Natural killer cell treated with Interleukin-12 subunit alpha and Interleukin-12 subunit beta and Interleukin-15 and Interleukin-18, amount 100 ng/mL, for 72 hours (primary cell): ENCODE measurements at places on chromosomes 16 and 17.

GRCh38 chr16:88197481-88198456, 185.0 kb upstream of the ZNF469 start:
- no peak for DNase-seq
- H3K4me1 ChIP-seq, result peaks cover 2% of the 10 kb centered on the region
- no peaks in the 10 kb centered on the region for H3K36me3 ChIP-seq

GRCh38 chr16:19071811-19072777, 4.7 kb downstream of the COQ7 start:
- H3K27ac ChIP-seq, result no peak overlapping the region
- H3K4me3 ChIP-seq, result no peak overlapping the region
- no peak for DNase-seq
- no peaks in the 10 kb centered on the region for H3K36me3 ChIP-seq

GRCh38 chr17:60817192-60817591, 139.5 kb downstream of the BCAS3 start:
- no peak for DNase-seq
- no peaks in the 10 kb centered on the region for H3K27me3 ChIP-seq
- H3K36me3 ChIP-seq, result peaks cover 10% of the 10 kb centered on the region
- no peak overlapping the region for H3K4me3 ChIP-seq

DNA sequence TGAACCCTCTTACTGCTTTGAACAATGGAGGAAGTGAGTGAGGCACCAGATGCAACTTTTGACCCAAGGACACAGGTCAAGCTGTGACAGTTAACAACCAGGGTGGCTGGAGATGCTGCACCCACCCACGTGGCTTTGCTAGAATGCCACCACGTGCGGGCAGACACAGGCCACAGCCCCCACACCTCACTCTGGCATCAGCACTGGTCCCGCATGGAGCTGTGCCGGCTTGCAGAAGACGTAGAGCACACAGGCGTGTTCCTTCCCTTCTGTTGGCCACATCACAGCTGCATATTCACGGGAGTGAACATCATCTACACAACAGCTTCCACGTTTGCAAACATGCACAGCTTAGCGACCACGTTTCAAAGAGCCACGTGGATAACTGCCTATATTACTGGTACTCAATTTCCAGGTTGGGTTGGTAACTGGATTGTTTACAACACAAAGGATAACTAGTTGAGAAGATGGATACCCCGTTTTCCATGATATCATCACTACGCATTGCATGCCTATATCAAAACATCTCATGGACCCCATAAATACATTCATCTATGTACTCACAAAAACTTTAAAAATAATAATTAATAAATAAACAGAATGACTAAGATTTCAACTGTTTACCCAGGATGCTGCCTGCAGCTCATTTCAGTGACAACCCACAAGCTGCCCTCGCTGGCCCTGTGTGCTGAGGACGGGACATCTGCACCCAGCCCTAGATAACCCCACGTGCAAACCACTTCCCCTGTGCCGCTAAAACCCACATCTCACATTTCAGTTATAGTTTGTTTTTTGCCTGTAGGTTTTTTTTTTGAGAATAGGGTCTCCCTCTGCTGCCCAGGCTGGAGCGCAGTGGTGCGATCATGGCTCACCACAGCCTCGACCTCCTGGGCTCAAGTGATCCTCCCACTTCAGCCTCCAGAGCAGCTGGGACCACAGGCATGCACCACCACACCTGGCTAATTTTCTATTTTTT, 132.0 kb downstream of the ANKRD11 start:
- H3K27ac ChIP-seq, result peak overlapping the region; percentile 80
- H3K27me3 ChIP-seq, result no peaks in the 10 kb centered on the region

- peaks cover 23% of the 10 kb centered on the region for H3K27me3 ChIP-seq
- no peak overlapping the region for H3K4me3 ChIP-seq
- H3K27ac ChIP-seq, result no peak overlapping the region
- no peaks in the 10 kb centered on the region for H3K36me3 ChIP-seq
- DNase-seq, result no peak
- peaks cover 6% of the 10 kb centered on the region for H3K4me1 ChIP-seq
Observed at GRCh38 chr17:62096401-62096670, 31.3 kb upstream of the MED13 start.

DNA sequence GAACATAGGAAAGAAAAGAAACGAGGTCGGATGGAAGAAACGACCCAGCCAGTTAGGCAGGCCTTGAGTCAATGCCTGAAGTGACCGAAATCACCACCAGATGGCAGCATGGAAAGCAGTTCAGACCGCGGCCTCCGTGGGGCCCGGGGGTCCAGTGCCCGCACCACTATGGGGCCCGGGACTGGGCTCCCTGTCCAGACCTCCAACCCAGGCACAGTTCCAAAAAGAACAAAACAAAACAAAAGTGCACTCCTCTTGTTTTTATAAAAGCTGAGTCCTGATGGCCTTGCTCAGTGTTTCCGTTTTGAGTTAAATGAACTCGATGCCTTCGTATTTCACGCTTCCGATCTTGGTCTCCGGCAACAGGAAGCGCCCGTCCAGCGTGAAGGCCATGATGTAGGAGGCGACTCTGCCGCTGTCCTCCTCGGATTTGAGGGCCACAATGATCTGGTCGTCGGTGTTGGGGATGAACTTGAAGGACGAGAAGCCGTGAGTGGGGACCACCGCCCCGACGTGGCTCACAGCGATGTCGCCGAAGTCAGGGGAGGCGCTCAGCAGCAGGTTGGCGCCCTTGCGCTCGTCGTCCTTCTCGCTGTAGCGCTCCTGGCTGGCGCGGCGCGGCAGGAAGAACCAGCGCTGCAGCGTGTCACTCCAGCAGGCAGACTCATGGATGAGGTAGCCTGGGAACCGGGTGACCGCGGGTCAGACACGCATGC, 13.7 kb upstream of the LGALS3BP start:
- no peak overlapping the region for H3K4me3 ChIP-seq
- no peaks in the 10 kb centered on the region for H3K27me3 ChIP-seq
- no peak for DNase-seq
- H3K4me1 ChIP-seq, result no peaks in the 10 kb centered on the region
- no peak overlapping the region for H3K27ac ChIP-seq

GRCh38 chr17:60993497-60993896, 315.8 kb downstream of the BCAS3 start:
- H3K4me1 ChIP-seq, result peaks cover 2% of the 10 kb centered on the region
- H3K4me3 ChIP-seq, result no peak overlapping the region
- no peak for DNase-seq
- no peaks in the 10 kb centered on the region for H3K36me3 ChIP-seq
- no peak overlapping the region for H3K27ac ChIP-seq

DNA sequence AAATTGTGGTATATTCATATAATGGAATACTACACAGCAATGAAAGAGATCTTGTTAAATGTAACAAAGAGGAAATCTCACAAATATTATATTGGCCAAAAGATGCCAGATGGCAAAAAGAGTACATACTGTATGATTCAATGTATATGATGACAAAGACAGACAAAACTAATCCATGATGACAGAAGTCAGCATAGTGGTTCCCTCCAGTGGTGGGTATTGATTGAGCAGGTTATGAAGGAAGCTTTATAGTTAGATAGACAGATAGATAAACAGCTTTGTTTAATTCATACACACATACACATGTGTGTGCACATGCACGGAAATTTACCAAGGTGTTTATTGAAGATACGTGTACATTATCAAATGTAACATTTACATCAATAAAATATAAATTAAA, 74.4 kb upstream of the SMIM36 start:
- no peak overlapping the region for H3K27ac ChIP-seq
- no peaks in the 10 kb centered on the region for H3K4me1 ChIP-seq
- no peak for DNase-seq
- no peaks in the 10 kb centered on the region for H3K36me3 ChIP-seq
- H3K27me3 ChIP-seq, result peaks cover 8% of the 10 kb centered on the region

- H3K4me1 ChIP-seq, result no peaks in the 10 kb centered on the region
- no peak overlapping the region for H3K4me3 ChIP-seq
- H3K36me3 ChIP-seq, result no peaks in the 10 kb centered on the region
- peaks cover 22% of the 10 kb centered on the region for H3K27me3 ChIP-seq
- DNase-seq, result no peak
Observed at GRCh38 chr16:22912654-22913053, 98.7 kb downstream of the HS3ST2 start.

DNA sequence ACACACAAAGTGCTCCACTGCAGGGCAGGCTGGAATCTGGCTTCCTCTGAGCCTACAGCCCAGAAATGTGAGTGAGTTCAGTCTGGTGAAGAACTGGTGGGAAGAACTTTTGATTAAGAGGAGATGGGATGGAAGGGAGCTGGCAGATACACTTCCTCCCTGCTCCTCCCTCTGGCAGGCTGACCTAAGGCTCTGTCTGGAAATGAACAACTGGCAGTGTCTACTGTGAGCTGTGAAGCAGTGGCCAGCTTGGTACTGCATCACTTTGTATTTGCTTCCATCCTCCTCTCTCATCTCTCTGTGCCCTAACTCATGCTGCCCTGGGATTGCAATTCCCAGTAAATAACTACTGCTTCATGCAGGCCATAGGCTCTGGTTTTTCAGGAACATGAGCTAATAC, 45.6 kb downstream of the MAF start:
- H3K27ac ChIP-seq, result no peak overlapping the region
- H3K36me3 ChIP-seq, result peaks cover 6% of the 10 kb centered on the region
- no peak overlapping the region for H3K4me3 ChIP-seq
- H3K27me3 ChIP-seq, result peaks cover 23% of the 10 kb centered on the region
- DNase-seq, result no peak

DNA sequence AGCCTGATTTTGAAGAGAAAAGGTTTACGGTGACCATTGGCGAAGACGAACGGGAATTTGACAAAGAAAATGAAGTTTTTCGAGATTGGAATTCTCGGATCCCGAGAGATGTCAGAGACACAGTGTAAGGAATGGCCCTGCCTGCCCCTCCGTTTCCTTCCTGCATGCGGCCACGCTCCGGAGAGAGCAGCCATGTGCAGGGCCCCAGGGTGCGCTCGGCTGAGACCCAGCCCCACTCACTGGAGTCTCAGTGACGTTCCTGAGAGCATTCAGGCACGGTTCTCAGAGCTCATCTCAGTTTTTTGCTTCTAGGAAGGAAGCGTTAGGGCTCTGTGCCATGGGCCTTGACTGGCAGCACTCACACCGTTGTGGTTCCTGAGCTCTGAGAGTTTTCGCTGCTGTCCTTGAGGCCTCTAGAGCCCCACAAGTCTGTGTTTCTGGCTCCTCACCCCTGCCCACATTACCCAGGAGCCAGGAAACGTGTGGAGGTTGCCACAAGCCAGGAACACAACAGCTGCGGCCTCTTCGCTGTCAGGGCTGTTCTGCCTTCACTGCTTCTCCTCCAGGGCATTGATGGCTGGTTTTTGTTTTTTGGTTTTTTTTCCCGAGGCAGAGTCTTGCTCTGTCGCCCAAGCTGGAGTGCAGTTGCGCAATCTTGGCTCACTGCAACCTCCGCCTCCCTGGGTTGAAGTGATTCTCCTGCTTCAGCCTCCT, 29.8 kb downstream of the ZC3H18 start:
- H3K4me3 ChIP-seq, result no peak overlapping the region
- H3K4me1 ChIP-seq, result no peaks in the 10 kb centered on the region

DNA sequence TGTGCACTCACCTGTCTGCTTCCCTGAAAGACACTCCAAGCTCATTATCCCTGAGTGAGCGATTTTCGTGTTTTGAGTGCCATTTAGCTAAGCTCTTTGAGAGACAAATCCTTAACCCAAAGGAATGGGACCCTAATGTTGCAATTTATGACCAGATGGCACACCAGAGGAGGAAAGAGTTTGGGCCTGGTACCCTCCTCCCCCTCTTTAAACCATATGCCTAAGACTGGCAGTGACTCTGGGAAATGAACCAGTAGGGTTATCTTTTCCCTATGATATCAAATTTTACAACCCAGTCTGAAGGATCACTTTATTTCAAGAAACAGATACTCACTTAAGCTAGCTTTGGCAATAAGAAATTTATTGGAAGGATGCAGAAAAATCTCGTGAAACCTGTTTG, 550.4 kb downstream of the TOX3 start:
- no peaks in the 10 kb centered on the region for H3K27me3 ChIP-seq
- no peak for DNase-seq
- H3K36me3 ChIP-seq, result no peaks in the 10 kb centered on the region
- no peak overlapping the region for H3K27ac ChIP-seq

- H3K4me3 ChIP-seq, result no peak overlapping the region
- DNase-seq, result no peak
- H3K27ac ChIP-seq, result no peak overlapping the region
- H3K36me3 ChIP-seq, result peaks cover 10% of the 10 kb centered on the region
- no peaks in the 10 kb centered on the region for H3K4me1 ChIP-seq
Observed at GRCh38 chr17:64291268-64291851, 28.3 kb upstream of the TEX2 start.

DNA sequence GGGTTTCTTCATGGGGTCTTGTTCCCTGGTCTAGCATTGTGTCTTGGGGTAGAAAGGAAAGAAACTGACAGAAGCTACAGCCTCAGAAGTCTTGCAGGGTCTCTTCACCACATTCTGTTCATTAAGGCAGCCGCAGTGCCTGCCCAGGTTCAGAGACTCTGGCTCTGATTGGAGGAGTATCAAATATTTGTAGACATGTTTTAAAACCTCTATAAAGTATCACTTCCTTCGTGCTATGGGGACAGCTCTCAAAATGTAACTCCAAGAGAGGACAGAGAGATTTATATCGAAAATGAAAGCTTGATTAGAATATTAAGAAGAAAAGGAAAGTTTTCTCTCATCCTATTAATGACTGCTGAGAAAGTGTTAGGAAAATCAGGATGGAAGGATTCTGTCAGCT, 107.0 kb upstream of the CACNG3 start:
- H3K4me1 ChIP-seq, result peaks cover 47% of the 10 kb centered on the region
- H3K4me3 ChIP-seq, result no peak overlapping the region
- peaks cover 12% of the 10 kb centered on the region for H3K36me3 ChIP-seq
- H3K27ac ChIP-seq, result peak overlapping the region; percentile 63
- no peak for DNase-seq
